ENCODE measurements at places on chromosomes 3 and 15.
A peak's percentile ranks its signal among the peaks of the same experiment; 100 is the strongest.

GRCh38 chr15:62164396-62165103 is 535 bp downstream of the C2CD4B start:
- DNase-seq: peak; percentile 46

DNA sequence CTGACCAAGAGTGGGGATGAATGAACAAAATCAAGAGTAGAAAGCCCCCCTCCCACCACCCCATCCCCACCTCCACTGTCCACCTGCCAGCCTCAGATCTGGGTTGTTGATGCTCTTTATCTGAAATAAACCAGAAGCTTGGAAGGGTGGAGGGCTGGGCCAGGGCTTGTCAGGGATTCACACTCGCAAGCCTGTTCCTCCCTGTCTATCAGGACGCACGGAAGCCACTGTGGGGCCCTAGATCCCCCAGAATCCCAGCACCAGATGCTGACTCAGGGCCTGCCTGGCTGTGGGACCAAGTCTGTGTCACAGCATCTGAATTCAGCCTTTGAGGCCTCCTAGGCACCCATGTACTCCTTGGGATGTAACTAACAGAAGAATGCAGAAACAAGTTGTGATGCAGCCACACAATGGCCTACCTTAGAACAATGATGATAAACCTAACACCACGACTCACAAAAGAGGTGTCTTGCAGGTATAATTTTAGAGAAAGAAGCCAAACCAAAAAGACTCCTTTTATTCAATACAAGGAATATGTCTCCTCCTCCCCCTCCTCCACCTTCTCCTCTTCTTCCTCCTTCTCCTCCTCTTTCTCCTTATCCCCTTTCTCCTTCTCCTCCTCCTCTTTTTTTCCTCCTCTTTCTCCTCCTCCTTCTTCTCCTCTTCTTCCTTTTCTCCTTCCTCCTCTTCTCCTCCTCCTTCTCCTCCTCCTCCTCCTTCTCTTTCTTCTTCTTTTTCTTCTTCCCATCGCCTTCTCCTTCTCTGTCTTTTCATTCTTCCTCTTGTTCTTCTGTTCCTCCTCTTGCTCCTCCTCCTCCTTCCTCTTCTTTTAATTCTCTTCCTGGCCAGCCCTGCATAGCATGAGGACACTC is 234.7 kb downstream of the PLCL2 start:
- no peak for DNase-seq

GRCh38 chr15:57356636-57357035 is 19.7 kb upstream of the CGNL1 start:
- DNase-seq: no peak

DNA sequence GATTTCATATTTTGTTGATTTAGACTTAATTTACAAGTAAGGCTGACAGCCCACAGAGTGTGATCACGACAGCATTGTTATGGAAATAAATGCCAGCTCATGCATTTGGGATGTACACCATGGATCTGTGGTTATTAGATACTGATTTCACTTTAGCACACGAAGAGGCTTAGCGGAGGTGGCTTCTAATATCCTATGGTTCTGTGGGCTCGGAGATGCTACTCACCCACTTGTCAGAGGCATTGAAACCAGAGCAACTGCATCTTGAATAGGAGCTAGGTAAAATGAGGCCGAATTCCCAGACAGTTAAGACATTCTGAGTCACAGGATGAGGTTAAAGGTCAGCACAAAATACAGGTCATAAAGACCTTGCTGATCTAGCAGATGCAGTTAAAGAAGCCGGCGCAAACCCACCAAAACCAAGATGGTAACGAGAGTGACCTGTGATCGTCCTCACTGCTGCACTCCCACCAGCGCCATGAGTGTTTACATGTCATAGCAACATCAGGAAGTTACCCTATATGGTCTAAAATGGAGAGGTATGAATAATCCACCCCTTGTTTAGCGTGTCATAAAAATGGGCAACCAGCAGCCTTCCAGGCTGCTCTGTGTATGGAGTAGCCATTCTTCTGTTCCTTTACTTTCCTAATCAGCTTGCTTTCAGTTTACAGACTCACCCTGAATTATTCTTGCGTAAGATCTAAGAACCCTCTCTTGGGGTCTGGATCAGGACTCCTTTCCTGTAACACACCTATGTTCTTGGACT is 117.5 kb downstream of the PGPEP1L start:
- DNase-seq: no peak

DNA sequence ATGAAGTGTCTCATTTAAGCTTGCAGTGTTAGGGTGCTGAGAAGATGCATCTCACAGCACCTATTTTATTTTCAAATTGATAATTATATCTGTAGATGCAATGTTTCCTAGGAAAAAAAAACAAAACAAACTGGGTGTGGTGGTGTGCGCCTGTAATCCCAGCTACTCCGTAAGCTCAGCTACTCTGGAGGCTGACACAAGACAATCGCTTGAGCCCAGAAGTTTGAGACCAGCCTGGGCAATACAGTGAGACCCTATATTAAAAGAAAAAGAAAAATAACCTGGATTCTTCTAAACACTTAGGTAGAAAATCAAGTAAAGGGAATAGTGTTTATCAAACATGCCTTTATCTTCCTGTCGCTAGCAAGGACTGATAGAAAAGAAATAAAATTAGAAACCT is 1.9 kb downstream of the MINDY2 start:
- no peak for DNase-seq

GRCh38 chr3:126021224-126021623 is 52.2 kb downstream of the ROPN1B start:
- DNase-seq: no peak

- DNase-seq: no peak
Observed at GRCh38 chr15:81213982-81214381, 17.3 kb downstream of the IL16 start.

- DNase-seq: no peak
Observed at GRCh38 chr15:68407886-68408881, 23.8 kb downstream of the ITGA11 start.

DNA sequence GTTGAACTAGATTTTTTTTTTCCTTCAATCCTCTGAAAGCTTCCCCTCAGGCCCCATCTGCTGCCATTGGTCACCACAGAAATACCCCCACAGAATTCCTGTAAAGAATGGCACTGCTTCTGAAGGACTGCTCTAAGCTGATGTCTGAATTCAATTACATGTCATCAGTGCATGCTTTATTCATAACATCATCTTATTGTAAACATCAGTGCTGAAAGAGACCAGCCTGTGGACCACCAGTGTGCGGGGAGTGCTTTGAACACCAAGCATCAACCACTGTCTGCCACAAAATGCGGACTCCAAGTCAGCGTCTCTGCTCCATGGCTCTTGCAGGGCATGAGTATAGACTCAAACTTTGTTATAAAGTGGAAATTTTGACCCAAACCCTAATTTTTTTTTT is 11.6 kb downstream of the PHLDB2 start:
- DNase-seq: no peak

- DNase-seq: no peak
Observed at GRCh38 chr3:3241596-3241995, 62.1 kb upstream of the CRBN start.
